ENCODE measurements at places on chromosomes 6 and 20.

DNA sequence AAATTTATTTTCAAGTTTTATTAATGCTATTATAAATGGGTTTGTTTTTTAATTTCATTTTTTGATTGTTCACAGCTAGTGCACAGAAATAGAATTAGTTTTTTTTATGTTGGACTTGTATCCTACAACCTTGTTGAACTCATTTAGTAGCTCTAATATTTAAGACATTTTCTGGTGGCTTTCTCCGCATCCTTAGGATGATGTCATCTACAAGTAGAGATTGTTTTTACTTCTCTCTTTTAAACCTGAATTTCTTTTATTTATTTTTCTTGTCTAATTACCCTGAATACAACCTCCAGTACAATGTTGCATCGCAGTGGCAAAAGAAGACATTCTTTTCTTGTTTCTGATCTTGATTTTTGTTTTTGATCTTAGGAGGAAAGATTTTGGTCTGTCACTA is 142.6 kb upstream of the PRDM1 start:
- no peak for DNase-seq

GRCh38 chr6:167324111-167324510 is 775 bp upstream of the TTLL2 start:
- no peak for DNase-seq

DNA sequence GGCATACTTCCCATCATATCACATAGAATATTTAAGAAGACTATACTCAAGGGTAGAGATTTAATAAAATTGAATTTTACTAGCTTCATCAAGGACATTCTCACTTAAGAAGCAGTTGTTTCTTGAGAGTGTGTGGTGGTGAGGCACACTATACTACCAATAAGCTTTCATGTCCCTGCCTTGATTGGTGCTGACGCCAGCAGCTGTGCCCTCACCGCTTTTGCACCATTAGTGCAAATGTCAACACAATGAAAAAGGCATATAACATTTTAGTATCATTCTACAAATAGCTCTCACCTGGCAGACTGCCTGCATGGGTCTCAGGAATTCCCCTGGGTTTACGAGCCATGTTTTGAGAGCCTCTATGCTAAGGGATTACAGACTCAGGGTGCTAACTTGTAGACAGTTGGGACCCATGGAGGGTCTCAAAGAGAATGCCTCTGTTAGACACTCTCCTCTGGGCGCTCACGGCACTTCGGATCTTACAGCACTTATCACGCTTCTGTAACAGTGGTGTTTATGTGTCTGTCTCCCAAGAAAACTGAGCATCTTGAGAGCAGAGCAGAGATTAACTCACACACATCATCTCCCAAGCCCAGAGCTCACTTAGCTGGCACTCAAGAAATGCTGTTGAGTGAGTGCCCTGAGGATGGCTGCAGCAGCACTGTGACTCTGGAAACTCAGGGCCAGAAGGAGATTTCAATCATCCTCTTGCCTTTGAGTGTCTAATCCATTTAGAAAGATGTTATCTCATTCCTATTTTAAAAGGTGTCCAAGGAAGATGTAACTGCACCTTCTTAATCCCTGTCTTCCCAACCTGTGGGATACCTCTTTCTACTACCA is 143.3 kb upstream of the GPR6 start:
- no peak for DNase-seq

DNA sequence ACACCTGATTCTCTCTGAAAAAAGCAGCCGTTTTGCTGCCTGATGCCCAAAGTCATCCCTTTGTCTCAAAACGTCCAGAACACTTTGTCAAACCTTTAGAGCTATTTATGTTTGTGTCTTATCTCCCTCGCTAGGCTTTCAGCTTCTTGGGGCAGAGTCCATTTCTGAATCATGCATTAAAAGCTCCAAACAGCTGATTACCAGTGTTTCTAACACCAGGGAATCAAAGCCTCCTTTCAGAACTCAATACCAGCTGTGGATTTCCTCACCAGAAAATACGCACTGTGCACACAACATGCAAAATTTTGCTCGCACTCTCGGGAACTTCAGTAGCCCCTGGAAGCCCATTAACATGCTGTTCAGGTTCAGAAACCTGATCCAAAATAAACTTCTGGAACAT is 333.3 kb downstream of the HACE1 start:
- no peak for DNase-seq

DNA sequence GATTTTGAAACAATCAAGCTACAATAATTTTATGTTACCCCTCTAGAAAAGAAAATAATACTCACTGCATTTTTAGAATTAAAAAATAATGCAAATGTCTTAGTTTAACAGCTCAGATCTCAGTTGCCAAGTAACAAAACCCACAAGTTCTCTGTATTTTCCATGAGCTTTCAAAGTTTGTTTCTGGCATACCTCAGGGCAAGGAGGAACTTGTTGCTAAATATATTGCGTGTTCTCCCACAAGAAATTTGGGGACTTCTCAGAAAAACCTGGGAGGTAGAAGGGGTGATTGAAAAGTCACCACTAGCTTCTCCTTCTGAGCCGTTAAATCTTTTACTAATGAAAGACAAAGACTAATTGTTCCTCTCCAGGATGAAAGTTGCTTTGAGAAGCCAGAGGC is 236.8 kb upstream of the MARCKS start:
- DNase-seq = no peak

GRCh38 chr6:137951064-137951597 is 84.1 kb downstream of the TNFAIP3 start:
- DNase-seq = no peak

DNA sequence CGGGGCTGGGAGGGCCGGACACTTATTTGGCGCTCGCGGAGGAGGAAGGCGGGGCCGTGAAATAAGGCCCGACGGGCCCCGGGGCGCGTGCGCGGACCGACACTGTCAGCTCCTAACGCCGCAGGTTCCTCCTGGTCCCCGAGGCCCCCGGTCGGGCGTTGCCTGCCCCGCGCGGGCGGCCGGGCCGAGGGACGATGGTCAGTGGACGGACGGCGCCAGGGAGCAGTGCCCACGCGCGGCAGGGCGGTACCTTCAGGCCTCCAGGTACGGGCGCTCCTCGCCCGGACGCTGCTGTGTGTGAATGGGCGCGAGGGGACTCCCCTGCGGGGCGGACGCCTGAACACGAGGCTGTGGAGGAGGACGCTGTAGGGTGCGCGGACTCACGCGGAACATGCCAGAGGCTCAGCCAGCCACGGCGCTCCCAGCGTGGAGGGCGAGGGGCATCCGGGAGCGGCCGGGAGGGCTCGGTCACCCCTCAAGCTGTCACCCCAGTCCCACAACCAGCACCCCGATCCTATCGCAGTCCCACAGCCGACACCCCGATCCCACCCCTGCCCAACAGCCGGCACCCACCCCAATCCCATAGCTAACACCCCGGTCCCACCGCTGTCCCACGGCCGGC is 339 bp upstream of the GMEB2 start:
- DNase-seq = peak; percentile 71

DNA sequence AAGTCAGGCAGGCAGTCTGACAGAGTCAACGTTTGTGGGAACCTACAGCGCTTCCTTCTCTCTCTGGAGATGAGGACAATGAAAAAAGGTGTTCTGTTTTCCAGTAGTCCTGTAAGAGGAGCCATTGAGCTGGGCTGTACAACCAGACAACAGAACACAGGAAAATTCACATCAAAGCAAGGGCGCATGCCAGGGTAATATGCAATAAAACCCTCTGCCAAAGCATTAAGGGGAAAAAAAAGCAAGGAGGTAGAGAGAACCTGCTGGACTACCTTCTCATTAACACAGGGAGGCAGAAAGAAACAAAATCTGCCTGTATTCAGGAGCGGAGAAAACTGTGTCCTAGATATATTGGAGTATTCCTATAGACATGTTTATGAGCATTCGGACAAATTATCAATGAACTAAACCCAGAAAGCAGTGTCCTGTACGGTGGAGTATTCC is 1.3 kb downstream of the RNF24 start:
- DNase-seq = peak; percentile 79

GRCh38 chr20:152131-152530 is 5.1 kb upstream of the DEFB127 start:
- no peak for DNase-seq

Measured in urinary bladder (tissue), 4 donors.